ENCODE measurements at places on chromosomes 2 and 18.

GRCh38 chr2:206886696-206887095 is 52.6 kb upstream of the CPO start:
- DNase-seq, result no peak

GRCh38 chr2:222703886-222704285 is 32.4 kb downstream of the MOGAT1 start:
- no peak for DNase-seq

GRCh38 chr2:149364839-149365238 is 34.5 kb downstream of the LYPD6 start:
- no peak for DNase-seq

DNA sequence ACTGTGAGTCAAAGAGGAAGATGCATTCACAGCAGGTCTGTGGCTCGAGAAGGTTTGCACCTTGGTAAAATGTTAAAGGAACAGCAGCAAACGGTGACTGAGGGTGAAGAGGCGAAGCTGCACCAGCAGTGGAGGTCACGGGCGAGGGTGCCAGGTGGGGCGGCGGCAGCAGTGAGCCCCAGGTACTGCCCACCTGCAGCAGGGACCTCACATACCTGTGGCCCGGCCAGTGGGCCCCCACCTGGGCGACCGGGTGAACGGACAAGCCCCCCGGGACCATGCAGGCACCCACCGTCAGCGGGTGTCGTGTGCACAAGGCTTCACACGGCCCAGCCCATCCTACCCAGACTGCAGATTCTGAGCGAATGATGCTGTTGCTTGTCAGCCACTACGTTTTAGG is 23.6 kb upstream of the KCNG2 start:
- no peak for DNase-seq

DNA sequence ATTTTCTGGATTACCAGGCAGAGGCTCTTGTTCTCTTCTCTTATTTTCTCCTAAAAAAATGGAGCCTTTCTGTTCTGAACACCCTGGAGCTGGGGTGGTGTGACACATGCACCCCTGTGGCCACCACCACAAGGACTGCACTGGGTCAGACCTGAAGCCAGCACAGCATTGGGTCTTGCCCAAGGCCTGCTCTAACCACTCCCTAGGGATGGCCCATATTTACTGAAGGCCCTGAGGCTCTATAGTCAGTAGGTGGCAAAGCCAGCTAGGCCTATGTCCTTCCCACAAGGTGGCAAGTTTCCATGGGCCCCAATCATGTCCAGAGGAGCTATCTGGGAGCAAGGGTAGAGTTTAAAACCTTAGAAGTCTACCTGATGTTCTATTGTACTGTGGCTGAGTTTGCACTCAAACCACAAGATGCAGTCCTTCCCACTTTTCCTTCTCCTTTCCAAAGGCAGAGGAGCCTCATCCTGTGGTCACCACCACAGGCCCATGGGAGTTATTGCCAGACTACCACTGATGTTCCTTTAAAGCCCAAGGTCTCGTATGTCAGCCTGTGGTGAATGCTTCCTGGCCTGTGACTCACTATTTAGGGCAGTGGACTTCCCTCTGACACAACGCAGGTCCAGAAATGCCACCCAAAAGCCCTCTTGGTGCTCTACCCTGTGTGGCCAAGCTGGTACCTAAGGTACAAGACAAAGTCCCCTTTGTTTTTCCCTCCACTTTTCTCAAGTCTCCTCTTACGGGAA is 15.0 kb upstream of the FMNL2 start:
- DNase-seq, result no peak

GRCh38 chr18:58562999-58563667 is 65.8 kb downstream of the ALPK2 start:
- no peak for DNase-seq

DNA sequence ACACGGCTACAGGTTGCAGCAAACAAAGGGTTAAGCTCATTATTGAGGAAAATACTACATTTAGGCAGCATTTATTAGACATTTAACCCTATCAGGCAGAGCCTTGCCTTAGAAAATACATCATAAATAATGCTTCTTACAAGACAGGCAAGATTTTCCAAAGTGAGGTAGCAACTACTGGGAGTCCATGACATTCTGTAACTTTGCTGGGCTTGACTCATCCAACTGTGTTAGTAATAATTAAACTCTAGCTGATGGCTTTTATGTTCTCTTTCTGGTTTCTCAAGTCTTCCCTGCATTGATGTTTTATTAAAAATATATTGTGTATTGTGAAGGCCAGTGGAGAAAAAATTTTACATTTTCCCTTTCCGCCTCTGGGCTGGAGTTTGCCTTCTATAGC is 291.3 kb downstream of the AFF3 start:
- no peak for DNase-seq

- no peak for DNase-seq
These were observed 304.7 kb downstream of the TCF4 start for GRCh38 chr18:55283309-55283708.

DNA sequence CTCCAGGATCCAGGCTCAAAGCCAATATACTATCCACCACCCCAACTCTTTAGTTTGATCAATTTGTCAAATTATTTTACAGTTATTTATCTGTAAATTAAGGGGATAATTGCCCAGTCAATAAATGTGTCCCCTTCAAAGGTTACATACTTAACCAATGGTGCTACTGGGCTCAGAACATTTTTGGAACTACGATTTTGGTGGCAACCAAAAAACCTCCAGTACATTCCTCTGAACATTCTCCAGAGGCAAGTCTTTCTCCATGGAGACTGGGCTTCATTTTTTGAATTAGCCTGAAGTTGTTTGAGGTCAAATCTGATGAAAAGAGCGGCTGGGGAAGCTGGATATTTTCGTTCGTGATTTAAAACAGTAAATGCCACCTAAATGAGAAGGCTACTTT is 1.7 kb upstream of the CLUL1 start:
- no peak for DNase-seq

DNA sequence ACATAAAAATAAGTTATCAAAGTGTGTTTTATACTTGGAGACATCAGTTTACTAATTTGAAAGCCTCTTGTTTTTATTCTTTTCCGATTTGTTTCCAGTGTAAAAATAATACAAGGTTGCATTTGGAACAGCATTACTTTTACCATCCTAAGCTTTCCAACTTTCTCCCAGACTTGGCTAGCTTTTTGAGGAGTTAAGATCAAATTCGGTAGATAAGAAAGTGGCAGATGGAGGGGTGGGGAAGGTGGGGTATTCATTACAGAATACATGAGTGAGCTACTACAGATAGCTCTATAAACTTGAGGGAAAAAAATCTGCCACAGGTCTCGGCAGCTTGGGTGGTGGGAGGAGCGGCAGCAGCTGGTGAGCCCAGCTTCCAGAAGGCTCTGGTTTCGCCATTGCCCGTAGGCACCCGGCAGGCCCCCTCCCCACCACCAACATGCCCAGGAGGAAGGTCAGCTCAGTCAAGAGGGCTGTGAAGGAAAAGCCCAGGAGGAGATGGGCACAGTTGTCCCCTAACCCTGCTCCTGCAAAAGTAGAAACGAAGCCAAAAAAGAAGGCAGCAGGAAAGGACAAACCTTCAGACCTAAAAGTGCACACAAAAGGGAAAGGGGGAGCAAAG is 18.6 kb upstream of the RMC1 start:
- peak; percentile 2 for DNase-seq

DNA sequence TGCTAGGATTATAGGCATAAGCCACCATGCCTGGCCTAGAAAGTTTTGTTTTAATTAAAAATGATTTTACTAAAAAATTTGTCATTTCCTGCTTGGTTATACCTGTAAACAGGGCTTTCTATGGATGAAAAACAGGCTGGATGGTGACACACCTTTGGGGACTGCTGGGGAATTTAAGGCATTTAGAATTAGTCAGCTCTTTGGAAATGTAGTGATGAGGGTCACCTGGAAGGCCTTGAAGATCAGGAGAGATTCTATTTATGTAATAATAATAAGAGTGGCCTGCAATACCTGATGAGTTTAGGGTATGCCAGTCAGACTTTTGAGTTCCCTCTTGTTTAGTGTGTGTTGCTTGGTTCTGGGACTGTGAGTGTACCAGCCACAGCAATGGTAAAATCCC is 51.1 kb downstream of the RALBP1 start:
- no peak for DNase-seq

- DNase-seq, result no peak
These were observed 311.3 kb downstream of the TNS1 start for GRCh38 chr2:217691516-217691915.

- DNase-seq, result no peak
These were observed 114.7 kb downstream of the CPS1 start for GRCh38 chr2:210671065-210671464.

DNA sequence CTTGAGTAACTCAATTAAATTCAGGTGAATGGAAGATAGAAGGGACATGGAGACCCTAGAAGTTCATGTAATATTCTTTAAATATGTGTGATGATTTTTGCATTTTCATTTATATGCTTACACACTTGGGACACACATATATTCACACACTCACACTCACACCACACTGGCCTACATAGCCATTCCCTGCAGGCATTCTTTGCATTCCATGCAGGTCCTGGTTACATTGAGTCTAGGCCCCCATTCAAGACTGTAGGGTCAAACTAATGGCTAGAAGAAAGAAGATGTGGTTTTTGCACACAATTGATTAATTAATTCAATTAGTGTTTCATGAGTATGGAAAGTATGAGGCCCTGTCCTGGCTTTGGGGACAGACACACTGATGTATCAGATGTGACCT is 249.4 kb downstream of the HNMT start:
- no peak for DNase-seq

DNA sequence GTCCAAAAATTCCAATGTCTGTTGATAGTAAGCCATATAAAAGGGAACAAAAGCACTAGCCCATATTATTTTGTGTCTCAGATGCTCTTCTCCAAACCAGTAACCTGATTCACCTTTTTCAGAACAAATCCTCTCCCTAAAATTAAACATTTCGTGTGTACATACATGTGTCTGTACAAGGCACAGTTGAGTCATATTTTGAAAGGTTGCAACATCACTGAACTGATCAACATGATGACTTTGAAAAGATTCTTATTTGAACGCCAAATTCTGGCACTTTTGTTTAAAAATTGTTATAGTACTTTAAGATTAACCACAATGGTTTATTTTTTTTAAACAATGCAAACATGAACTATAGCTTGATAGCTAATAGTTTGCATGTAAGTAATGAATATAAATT is 102.5 kb downstream of the RIT2 start:
- DNase-seq, result no peak

- no peak for DNase-seq
These were observed 336.4 kb downstream of the PARD3B start for GRCh38 chr2:204881655-204882054.
